ENCODE measurements at places on chromosomes 16 and 17.

DNA sequence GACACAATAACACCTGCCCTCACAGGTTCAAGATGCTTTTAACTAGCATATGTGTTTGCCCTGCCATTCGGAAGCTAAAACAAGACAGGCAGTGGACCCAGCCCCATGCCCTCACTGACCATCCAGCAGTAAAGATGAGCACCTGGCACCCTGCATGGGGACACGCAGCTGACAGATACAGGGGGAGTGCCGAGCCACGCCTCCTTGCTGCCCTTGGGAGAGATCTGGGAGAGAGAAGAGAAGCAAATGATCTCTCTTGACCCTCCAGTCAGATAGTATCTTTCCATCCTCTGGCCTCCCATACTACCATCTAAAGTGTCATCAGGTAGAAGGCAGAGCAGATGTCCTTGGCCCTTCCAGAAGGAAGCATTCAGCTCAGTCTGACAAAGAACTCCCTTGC, 40.6 kb upstream of the MYOCD start:
- no peak for DNase-seq

DNA sequence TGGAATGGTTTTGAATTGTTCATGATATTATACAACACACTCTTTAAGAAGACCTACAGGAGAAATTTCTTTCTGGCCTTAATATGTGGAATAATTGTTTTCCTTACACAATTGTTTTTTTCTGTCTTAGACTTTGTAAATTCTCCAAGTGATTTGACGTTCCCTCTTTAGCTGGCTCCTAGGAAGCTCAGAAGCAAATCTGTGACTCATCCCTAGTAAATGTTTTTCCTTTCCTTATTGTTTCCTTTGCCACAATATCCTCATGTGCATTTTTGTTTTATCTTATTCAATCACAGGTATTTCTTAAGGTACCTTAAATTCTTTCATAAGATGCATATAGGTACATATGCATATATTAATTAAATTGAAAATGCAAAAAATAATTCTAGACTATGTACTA, 13.5 kb downstream of the KIAA0753 start:
- no peak for DNase-seq

GRCh38 chr16:29993191-29993902, 2.1 kb downstream of the HIRIP3 start:
- no peak for DNase-seq

DNA sequence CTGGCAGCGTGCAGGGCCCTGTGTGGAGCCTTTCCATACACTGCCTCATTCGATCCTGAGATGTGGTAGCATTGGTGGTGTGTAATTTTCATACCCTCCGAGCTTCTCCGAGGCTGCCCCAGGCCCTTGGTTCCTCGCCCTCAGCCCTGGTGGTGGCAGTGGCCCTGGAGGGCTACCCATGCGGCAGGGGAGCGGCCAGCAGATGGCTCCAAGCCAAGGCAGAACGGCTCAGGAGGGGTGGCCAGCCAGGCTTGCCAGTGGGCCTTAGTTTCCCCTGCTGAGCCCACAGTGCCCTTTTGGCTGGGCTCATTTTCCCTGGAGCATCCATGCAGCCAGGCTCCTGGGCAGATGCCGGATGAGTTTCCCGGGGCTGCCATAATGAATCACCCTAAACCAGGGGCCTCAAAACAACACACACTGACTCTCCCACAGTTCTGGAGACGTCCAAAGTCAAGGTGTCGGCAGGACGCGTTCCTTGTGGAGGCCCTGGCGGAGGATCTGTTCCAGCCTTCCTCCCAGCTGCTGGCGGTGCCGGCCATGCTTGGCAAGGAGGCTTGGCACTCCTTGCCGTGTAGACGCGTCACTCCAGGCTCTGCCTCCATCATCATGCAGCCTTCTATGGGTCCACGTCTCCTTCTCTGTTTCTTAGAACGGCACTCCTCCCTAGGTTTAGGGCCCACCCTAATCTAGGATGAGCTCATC, 158.8 kb upstream of the GSE1 start:
- DNase-seq = no peak

- no peak for DNase-seq
These were observed 14.4 kb downstream of the SNN start for GRCh38 chr16:11682655-11683096.

- DNase-seq = no peak
These were observed 44.6 kb downstream of the NFAT5 start for GRCh38 chr16:69610356-69610755.

GRCh38 chr16:15618392-15618791, 24.6 kb downstream of the MARF1 start:
- DNase-seq = no peak

DNA sequence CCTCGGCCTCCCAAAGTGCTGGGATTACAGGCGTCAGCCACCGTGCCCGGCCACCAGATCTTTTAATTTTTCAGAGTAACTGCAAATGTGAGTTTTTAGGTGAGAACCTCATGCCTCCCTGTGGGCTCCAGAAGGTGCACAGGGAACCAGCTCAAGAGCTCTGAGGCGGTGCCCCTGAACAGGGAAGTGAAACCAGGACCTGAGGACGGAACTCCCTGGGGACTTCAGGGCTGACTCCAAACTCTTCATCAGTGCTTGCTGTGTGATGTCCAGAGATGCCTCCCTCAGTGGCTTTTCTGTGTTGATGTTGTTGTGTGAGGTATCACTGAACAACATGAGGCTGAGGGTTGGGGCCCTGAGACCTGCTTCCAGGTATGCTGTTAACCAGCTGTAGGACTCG, 23.8 kb downstream of the SLC12A3 start:
- DNase-seq = no peak

DNA sequence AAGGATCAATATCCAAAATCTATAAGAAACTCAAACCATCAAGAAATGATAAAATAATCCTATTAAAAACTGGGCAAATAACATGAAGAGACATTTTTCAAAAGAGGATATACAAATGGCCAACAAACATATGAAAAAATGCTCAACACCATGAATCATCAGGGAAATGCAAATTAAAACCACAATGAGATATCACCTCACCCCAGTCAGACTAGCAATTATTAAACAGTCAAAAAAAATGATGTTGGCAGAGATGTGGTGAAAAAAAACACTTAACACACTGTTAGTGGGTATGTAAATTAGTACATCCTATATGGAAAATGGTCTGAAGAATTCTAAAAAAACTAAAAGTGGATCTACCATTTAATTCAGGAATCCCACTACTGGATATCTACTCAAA, 379.0 kb upstream of the SOX9 start:
- DNase-seq = no peak

GRCh38 chr17:58411408-58411894, 5.9 kb downstream of the RNF43 start:
- DNase-seq = no peak

DNA sequence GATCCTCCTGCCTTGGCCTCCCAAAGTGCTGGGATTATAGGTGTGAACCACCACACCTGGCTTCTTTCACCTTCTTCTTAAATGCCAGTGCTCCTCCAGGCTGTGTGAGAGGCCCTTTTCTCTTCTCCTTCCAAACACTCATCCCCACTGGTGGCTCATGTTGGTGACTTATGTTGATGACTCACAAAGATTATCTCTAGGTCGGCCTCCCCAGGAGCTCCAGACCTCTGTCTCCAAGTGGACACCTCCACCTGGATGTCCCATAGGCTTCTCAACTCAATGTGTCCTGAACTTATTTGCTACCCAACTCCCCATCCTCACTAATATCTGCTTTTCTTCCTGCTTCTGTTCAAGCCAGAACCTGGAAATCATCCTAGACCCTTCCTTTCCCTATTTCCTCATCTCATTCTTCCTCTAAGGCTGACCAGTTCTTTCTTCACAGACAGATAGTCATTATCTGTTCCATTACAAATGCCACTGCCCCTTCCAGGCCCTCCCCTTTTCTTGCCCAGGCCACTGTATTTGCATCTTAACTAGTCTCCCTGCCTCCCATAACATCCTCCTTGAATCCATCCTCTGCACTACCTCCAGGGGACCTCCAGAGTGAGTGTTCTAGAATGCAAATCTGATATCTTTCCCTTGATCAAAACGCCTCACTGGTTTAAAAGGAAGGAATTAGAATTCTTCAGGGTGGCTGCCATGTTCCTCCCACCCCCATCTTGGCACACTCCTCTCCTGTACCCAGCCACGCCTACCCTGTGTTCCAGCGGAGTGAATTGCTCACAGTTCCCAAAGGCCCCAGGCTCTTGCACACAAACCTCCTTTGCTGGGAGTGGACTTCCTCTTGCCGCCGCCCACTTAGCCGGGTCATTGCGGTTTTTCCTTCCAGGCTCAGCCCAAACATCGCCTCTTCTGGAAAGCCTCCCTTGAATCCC, 34.8 kb upstream of the FBXO47 start:
- DNase-seq = no peak

DNA sequence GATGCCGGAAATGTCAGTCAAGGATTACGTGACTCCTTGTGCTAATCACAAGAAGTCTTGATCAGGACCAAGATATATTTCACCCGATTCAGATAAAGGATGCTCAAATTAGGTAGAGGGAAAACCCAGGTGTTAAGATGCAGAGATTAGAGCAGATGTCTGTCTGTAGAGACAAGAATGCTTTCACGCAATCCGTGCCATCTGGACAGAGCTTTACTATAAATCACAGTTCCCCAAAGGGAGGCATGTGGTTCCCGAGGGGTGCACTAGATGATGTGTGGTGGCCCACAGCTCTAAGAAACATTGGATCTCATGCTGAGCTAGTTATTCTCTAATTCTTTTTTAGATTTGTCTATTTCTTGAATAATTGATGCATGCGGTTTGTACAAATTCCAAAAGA, 9.8 kb upstream of the MAP3K14 start:
- no peak for DNase-seq

- no peak for DNase-seq
These were observed 17.7 kb upstream of the GJD3 start for GRCh38 chr17:40382251-40382650.

DNA sequence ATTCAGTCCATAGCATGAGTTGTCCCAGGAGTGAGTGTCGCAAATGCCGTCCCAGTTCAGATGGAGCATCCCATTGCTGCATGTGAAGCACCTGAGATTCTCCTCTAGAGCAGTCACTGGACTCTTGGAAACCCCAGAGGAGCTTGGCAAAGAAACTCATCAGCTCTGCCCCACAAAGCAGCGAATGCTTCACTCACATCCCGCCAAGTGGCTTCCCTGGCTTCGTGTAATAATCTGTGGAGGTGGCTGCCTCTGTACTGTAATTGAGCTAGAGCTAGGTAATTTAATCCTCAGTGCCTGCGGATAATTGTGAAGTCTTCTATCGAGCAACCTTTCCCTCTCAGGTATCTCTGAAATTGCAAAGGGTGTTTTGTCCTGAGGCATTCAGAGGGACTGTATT, 107.1 kb downstream of the SNX29 start:
- DNase-seq = no peak

GRCh38 chr16:86215979-86216585, 294.2 kb upstream of the FOXF1 start:
- no peak for DNase-seq

DNA sequence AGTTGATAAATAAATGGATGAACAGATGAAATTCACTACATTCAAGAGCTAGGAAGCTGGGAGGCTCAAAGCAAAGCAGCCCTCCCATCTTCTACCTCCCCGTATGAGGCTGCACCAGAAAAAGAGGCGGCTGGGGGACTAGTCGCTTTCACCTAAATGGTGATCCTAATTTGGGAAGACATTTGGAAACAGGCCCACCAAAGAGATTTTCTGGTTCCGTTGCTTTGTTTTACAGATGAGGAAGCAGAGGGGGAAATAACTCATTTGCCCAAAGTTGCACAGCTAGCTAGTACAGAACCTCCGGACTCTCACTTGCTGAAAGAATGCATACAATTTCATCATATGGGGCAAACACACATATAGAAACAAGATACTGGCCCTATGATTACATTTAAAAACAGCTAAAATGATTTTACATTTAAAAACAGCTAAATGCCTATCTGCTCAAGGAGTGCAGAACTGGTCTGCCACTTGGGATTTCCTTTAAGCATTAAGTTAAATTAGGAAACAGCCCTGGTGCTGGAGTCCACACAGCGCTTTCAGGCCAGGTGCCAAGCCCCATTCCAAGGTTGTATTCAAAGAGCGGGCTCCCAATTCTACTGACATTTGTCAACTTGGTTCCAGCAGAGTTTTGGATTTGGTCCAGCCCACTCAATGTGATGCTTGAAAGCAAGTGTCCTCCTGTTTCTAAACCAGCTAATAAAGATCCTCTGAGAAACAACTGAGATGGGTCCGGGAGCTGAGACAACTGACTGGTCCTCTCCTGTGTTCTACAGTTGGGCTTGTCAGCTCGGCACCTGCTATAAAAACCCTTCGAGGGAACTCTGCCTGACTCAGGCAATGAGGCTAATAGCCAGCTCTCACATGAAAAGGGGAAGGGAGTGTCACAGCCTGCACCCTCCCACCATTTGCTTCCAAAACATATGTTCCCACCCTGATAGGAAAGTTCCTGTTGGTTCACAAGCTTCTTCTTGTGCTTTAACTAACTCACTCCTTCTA, 11.7 kb downstream of the ERN1 start:
- DNase-seq = no peak

DNA sequence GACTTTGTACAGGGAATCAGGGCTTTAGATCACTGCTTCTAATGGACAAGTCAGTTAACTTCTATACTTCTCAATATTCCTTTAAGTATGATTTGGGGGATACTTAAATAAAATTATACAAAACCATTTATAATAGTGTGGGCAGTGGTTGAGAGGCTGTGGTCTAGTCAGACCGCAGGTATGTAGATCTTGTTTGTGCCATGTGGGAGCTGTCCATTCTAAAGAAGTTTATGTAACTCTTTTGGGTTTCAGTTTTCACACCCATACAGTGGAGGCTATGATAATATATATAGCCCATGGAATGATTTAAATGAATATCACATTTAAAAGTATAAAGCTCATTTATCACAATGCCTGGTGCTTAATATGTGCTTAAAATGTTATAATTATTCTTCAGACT, 654.3 kb upstream of the KIF2B start:
- DNase-seq = no peak

- no peak for DNase-seq
These were observed 554.0 kb upstream of the ZFHX3 start for GRCh38 chr16:73601911-73602310.

- DNase-seq = no peak
These were observed 946.3 kb downstream of the KCNJ2 start for GRCh38 chr17:71115669-71115972.

GRCh38 chr17:17146786-17147406, 59.2 kb downstream of the PLD6 start:
- peak; percentile 41 for DNase-seq

DNA sequence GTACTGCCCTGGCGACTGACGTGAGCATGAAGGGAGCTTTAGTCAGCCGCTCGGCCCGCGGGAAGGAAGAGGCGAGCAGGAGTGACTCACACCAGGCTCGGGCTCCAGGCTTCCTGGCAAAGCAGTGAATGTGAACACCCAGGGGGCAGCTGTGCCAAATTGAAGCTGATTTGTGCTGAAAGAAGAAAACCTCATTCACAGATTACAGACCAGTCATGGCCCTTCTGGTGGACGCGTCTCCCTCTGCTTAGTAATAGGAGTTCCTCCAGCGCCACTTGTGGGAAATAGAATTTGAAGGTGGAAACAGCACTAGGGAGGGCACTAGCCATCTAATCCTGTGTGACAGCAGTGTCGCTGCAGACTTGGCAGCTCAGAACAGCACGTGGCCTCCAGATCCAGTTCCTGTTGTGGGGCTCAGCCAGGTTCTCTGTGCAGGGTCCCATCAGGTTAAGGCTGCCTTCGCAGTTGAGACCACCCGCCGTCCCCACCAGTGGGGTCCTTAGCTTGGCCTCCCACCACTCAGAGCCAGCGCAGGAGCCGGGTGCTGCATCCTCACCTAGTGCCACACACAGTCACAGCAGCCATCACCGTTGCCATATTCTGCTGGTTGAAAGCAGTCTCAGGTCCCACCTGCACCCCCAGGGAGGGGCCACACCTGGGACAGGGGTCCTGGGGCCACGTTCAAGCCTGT, 164.5 kb upstream of the CHMP6 start:
- DNase-seq = no peak

- DNase-seq = no peak
These were observed 41.5 kb downstream of the AIPL1 start for GRCh38 chr17:6393351-6393952.

Data from CD4-positive, alpha-beta T cell treated with Interleukin-10 for 1 hour (primary cell).